ENCODE measurements at places on chromosomes 1 and 21.
A peak's percentile ranks its signal among the peaks of the same experiment; 100 is the strongest.

DNA sequence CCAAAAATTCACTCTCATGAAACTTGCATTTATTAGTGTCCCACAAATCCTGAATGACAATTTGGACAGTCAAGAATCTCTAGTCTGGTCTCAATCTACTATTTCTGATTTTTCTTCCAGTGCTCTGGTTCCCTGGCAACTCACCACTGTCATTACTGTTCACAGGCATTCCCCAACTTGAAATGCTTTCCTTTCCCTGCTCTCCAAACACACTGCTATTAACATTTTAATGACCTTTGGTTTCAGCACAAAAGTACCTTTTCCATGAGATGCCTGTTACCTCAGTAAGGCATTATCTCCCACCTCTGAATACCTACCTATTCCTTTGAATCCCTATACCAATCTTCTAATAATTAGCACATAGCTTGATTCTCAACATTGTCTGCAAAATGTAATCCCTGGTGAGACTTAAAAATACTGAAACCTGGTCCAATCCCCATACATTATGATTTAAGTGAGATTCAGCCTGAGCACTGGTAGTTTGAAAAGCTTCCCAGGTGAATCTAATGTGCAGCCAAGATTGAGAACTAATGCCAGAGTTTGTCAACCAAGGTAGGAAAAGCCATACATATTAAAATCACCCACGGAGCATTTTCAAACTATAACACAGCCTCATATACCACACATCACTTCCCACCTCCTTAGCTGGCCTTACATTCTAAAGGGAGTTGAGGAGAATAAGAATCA, 11.7 kb upstream of the ANGPTL3 start:
- no peak for DNase-seq

- peak; percentile 55 for DNase-seq
These were observed 9.8 kb upstream of the GJA8 start for GRCh38 chr1:147892731-147893214.

- DNase-seq = peak; percentile 78
These were observed 12.6 kb upstream of the SAMD11 start for GRCh38 chr1:910881-911721.

- DNase-seq = no peak
These were observed 147.8 kb downstream of the TLR5 start for GRCh38 chr1:222995236-222995580.

GRCh38 chr1:54342288-54342687, 63.9 kb downstream of the SSBP3 start:
- DNase-seq = no peak

GRCh38 chr1:33261344-33261743, 5.1 kb downstream of the ZNF362 start:
- no peak for DNase-seq

DNA sequence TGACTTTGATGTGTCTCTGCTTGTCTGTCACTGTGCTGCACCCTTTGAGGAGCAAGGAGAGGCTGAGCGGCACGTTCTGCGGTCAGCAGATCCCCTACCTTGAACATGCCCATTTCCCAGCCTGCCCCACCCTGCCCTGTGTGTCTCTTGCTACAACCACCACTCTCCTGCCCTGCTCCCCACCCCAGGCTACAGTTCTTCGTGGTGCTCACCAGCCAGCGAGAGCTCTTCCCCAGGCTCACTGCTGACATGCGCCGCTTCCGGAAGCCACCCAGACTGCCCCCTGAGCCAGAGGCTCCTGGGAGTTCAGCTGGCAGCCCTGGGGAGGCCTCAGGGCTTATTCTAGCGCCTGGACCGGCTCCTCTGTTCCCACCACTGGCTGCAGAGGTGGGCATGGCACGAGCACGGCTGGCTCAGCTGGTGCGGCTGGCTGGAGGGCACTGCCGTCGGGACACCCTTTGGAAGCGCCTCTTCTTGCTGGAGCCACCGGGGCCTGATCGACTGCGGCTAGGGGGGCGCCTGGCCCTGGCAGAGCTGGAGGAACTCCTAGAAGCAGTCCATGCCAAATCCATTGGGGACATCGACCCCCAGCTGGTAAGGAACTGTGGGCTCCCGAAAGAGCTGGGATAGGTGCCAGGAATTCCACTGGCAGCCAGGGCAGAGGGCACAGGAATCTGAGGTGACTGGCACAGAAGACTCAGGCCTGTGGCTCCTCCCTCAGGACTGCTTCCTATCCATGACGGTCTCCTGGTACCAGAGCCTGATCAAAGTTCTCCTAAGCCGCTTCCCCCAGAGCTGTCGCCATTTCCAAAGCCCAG, 5.6 kb downstream of the HYI start:
- DNase-seq = no peak

DNA sequence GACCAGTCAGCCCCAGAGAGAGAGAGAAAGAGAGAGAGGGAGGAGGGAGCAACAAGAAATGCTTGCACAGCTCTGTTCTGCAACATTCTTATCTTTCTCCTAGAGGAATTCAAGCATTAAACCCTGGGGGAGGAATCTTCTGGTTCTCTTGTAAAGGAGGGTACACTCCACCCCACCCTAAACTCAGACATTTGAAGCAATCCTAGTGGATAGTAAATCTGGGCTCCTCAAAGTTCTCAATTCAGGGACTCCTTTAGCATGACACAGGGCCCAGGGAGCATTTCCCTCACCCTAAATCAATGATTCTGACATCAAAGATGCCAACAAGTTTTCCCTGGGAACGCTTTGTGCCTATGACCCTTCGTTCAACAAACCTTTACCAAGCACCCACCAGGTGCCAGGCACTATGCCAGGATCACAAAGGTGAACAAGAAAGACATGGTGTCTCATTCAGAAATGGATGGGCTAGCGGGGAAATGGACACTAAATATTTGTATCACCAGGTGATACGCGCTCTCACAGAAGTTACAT, 11.9 kb upstream of the CAPN2 start:
- no peak for DNase-seq

- DNase-seq = no peak
These were observed 209.4 kb upstream of the SNX7 start for GRCh38 chr1:98452162-98452561.

DNA sequence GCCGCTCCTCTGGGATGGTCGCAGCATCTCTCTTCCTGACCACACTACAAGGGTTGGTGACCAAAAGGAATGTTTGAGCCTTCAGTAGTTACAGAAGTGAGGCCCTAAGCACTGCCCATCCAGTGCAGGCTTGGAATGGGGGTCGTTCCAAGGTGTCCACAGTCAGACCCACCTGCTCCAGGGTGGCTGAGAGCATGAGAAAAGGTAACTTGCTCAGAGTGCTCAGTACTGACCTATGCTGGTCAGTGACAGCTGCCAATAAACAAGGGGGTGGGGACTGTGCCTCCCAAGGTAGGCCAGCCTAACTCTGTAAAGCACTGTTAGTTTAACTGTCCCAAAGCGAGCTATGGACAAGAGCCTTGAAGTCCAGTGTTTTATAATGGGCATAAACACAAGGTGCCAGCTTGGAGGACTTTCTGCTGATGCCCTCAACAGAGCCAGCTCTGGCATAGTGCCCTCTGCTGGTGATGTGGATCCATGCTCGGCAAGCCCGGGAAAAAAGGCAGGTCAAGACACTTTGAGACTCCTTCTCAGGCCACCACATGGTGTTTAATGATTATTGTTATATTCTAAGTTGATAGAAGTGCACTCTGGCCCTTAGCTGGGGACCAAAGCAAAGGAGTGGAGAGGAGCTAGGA, 78.1 kb upstream of the DNAH14 start:
- peak; percentile 60 for DNase-seq

DNA sequence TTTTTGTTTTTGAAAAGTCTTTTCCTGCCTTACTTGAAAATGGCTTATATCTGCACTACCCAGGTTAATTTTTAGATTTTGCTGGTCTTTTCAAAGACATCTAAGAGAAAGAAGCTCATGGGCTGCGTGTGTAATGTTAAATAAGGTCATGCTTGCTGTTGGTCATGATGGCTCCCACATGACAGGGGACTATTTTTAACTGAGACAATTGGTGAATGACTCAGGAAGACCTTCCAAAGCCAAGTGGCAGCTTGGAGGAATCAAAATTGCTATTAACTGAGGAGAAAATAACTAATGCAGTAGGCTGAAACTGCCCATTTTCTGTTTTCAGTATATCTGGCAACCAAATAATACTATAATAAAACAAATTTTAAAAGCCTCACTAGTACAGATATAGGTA, 117.1 kb upstream of the SPAG17 start:
- DNase-seq = no peak

GRCh38 chr1:5053744-5054143, 399.3 kb downstream of the AJAP1 start:
- no peak for DNase-seq

DNA sequence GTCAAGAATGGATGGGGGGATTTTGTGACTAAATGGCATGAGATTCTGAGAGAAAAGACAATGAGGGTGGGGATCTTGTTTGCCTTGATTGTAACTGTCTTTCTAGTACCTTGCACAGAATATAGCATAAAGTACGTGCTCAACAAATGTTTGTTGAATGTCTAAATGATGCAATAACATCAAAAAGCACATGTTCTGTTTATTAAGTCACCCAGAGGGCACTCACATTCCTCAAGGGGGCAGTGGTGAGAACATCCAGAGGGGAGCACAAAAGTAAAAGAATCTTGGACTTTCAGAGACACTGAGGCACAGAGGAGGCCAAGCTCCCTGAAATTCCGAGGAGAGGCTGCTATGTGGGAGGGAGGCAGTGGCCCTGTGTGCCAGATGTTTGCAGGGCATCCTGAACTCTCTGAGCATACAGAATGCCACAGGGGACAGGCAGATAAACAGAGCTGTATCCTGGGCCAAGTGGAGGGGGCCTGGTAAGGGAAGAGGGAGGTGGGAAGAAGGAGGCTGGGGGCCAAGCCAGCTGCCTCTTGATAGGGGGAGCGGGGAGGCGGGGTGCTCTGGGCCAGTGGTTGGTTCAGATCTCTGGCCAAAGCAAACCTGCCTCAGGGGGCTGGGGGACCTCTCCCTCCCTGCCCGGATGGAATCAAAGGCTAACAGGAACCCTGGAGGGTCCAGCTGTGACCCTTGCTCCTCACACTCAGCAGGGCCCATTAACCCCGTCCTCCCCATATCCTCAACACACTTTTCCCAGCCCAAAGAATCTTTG, 6.5 kb upstream of the ATP1A2 start:
- DNase-seq = peak; percentile 57

- no peak for DNase-seq
These were observed 13.7 kb upstream of the SRP9 start for GRCh38 chr1:225763716-225764548.

GRCh38 chr1:45302505-45303150, 24.1 kb upstream of the HPDL start:
- no peak for DNase-seq

DNA sequence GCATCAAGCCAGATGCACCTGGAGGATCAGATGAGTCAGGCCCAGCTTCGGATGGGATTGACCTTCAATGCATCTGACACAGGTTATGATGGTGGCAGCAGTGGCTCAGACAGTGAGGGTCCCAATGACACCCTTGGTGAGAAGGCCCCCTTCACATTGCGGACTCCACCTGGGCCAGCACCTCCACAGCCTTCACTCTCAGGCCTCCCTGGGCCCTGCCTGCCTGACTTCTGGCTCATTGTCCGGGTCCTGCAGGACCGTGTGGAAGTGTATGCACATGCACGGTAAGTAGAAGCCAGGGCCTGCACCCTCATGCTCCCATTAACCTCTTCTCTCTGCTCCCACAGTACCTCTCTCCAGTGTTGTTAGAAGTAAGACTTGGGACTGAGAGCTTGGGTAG, 20.8 kb downstream of the HYI start:
- DNase-seq = no peak

GRCh38 chr1:119772298-119772697, 3.6 kb upstream of the HMGCS2 start:
- DNase-seq = no peak
